Activated CD8-positive, alpha-beta memory T cell treated with anti-CD3 and anti-CD28 coated beads for 1 hour (primary cell): ENCODE measurements at places on chromosomes 2 and 18.

DNA sequence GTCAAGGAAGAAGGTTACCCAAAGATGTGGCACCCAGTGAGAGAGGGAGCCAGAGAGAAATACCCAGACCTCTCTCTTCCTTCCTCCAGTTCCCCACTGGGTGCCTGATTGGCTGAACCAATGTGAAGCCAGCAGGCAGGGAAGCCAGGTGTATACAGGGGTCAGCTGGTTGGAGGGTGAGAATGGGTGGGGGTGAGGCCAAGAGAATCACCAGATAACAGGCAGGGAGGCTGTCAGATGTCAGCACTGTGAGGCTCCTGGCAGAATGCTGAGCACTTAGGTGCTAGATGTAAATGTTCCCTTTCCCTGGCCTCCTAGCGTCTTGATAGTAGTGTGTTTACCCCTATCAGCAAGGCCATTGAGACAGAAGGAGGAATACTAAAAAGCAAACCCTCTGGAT is 104.0 kb upstream of the MGAT5 start:
- DNase-seq: no peak

- no peak for DNase-seq
Measured at GRCh38 chr2:11866358-11867335, 120.2 kb downstream of the LPIN1 start.

- DNase-seq: no peak
Measured at GRCh38 chr18:38646296-38646695, 1080.7 kb upstream of the CELF4 start.

- no peak for DNase-seq
Measured at GRCh38 chr2:192184349-192184748, 10.4 kb downstream of the TMEFF2 start.

- DNase-seq: no peak
Measured at GRCh38 chr18:12779043-12779442, 76.2 kb downstream of the PSMG2 start.

DNA sequence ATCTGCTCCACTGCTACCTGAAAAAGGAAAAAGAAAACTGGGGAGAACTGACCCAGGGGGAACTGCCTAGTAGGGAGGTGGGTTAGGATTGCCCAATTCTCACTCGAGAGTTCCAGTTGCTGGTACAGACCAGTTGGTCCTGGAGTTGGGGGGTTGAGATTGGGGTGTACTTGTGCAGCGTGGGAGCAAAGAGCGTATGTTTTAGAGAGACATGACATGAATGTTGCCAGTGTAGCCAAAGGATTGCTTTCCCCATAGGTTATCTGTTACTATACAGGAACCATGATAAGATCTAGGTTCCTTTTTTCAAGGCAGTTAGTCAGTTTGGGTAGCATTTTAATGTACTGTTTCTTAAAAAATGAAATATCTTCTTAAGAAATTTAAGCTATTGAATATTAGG is 68.6 kb downstream of the APLF start:
- no peak for DNase-seq

- DNase-seq: no peak
Measured at GRCh38 chr18:45527891-45528290, 87.4 kb upstream of the SLC14A2 start.

- DNase-seq: no peak
Measured at GRCh38 chr2:233979748-233980147, 62.6 kb downstream of the TRPM8 start.

DNA sequence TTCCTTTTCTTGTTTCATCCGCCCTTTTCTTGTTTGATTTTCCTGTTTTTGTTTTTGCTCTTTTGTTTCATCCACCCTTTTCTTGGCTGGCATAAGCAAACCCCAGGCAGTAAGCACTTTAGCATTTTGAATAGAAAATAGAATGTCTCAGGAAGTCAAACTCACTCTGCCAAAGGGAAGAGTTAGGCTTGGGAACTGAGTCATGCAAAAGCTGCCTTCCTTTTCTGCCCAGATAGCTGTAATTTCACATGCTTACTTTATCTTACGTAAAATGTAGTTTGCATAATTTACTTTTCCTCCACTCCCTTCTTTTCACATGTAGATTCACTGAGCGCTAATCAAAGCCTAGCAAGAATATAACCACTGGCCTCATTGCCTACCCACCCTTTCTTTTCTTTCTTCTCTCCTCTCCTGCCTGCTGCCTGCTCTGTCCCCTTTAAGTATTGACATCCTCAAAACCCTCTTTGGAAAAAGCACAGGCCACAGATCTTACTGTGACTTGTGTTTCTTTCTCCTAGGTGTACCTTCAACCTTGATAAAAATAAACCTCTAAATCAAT is 48.4 kb downstream of the CNGA3 start:
- DNase-seq: no peak

- DNase-seq: no peak
Measured at GRCh38 chr2:132279344-132279743, 117.6 kb upstream of the ANKRD30BL start.

DNA sequence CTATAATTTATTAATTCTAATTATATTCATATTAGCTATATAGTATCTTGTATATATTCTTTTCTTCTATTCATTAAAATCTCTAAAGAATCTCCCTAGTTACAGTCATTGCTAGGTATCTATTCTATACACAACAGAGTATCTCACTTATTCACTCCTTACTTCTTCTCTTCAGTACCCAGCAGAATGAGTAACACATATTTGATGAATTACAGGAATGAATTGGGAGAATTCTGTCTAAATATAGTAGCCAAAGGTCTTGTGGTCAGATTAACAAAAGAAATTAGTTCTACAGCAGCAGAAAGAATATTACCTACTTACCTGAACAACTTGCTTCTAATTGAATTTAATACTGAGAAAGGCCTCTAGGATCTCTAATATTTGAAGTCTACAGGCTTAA is 758.0 kb upstream of the ZEB2 start:
- no peak for DNase-seq
